ENCODE measurements at places on chromosomes 2 and 18.

DNA sequence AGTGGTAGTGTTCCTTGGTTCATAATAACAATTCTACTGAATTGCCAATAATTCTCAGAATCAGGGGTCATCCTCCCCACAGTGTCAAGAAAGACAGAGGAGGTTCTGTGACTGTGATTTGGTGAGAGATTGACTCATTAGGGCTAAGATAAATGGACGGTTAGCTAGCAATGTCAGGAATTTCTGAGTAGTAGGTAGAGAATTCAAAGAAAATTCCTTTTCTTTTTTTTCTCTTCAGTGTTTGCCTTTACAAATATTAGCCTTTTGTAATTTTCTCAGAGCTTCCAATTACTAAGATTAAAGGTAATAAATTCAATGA lies 16.8 kb upstream of the CRIM1 start:
- no peak for DNase-seq

GRCh38 chr18:48994044-48994651 lies 43.4 kb upstream of the SMAD7 start:
- DNase-seq = no peak

GRCh38 chr2:202486351-202486750 lies 110.2 kb downstream of the BMPR2 start:
- no peak for DNase-seq

- DNase-seq = no peak
Observed at GRCh38 chr2:33136566-33136965, 189.8 kb downstream of the LTBP1 start.

DNA sequence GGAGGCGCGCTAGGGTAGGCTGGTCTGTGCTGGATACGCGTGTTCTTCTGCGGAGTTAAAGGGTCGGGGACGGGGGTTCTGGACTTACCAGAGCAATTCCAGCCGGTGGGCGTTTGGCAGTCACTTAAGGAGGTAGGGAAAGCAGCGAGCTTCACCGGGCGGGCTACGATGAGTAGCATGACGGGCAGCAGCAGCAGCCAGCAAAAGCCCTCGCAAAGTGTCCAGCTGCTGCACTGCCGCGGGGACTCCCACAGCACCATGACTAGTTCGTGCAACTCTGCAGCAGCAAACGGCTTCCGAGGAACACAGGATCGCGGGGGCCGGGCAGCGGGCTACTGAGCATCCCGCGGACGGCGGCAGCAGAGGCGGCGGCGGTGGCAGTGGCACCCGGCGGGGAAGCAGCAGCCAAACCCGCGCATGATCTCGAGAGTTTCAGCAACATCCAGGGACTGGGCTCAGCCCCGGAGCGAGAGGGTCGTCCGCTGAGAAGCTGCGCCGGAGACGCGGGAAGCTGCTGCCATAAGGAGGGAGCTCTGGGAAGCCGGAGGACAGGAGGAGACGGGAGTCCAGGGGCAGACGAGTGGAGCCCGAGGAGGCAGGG lies 368 bp downstream of the TMEFF2 start:
- no peak for DNase-seq

DNA sequence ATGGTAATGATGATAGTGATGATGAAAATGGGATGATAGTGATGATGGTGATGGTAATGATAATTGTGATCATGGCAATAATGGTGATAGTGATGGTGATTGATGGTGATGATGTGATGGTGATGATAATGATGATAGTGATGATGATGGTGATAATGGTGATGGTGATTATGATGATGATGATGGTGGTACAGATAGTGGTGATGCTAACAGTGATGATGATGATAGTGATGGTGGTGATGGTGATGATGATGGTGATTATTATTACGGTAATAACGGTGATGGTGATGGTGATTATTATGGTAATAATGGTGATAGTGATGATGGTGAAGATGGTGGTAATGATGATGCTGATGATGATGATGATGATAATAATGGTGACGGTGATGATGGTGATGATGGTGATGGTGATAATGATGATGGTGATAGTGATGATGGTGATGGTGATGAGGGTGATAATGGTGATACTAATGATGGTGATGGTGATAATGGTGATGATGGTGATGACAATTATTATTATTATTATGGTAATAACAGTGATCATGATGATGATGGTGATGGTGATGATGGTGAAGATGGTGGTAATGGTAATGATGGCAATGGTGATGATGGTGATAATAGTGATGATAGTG lies 151.0 kb downstream of the ZNF516 start:
- DNase-seq = no peak

DNA sequence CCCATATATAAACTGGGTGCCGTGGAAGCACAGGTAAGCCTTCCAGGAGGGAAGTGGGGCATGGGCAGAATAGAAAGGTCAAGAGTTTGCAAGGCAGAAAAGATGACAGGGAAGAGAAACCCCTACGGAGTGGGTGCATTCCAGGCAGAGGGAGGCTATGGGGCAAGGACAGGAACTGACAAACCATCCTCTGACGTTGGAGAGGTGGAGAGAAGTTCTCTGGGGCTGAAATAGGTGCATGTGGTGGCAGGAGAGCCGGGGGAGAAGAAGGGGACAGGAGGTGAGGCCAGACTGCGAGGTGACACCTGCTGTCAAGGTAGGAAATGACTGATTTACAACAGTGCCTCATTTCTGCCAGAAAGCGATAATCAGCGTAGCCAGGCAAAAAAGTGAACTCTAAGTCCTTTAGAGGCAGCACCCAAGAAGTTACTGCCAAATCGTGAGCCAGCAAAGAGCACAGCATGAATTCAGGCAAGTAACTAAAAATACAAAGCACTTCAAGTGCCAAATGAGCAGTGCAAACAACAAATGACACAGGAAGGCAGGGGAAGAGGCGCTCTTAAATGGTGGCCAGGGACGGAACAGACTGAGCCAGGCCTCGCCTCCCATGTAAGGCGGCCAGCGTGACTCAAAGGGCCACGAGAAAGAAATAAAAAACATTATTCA lies 113.3 kb upstream of the ACVR1C start:
- DNase-seq = no peak

DNA sequence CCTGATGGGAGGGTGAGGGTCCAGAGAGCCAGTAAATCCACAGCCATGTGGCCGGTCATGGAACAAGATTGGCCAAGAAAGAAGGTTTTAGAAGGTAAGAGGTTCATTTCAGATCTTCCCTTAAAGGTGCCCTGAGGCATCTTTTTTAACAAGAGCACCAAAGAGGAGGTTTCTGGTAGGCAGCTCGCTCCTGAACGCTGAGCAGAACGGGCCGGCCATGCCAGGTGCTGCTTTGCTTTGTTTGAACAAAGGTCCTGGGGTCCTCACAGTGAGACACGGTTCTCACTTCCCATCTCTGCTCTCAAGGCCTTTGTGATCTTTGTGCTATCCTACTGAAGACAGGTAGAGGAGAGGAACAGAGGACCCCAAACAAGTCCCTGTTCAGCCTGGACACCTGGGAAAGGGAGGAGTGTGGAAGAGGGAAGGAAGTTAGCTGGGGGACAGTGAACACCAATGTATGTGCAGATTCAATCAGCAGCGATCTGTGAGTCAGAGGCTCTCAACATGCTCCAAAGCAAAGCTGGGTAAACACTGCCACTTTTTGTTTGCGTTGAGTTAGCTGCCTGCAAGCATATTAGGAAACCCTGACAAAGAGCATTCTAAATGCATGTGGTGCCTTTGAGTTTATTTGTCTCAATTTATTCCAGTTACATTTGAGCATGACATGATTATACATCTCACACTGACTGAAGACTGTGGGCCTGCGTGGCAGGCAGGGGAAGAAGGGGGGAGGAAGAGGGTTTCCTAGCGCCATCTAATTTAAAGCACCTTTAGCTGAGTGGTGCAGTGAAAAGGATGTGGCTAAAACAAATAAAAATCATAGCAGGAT lies 102.4 kb downstream of the ASB1 start:
- DNase-seq = no peak
